ENCODE measurements at places on chromosomes 12 and 14.

GRCh38 chr12:89862511-89863445 is 154.1 kb upstream of the ATP2B1 start:
- DNase-seq, result peak; percentile 33

DNA sequence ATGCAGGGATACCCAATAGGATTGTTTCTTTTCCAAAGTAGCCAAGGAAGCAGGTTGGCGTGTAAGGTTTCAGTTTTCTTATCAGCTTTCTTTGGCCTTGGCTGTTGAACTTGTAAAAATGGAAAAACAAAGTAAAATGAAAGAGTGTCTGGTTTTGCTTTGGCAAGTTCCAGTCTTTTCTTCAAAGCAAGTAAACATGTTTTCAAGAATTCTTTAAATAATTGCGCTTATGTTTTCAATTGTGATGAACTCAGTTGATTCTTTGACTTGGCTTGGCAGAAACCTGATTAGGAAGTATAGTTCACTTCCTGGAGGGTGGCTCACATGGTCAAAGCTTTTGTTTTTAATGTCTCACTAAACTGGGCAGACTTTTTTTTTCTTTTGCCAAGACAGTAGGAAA is 112.2 kb upstream of the USP44 start:
- DNase-seq, result no peak

DNA sequence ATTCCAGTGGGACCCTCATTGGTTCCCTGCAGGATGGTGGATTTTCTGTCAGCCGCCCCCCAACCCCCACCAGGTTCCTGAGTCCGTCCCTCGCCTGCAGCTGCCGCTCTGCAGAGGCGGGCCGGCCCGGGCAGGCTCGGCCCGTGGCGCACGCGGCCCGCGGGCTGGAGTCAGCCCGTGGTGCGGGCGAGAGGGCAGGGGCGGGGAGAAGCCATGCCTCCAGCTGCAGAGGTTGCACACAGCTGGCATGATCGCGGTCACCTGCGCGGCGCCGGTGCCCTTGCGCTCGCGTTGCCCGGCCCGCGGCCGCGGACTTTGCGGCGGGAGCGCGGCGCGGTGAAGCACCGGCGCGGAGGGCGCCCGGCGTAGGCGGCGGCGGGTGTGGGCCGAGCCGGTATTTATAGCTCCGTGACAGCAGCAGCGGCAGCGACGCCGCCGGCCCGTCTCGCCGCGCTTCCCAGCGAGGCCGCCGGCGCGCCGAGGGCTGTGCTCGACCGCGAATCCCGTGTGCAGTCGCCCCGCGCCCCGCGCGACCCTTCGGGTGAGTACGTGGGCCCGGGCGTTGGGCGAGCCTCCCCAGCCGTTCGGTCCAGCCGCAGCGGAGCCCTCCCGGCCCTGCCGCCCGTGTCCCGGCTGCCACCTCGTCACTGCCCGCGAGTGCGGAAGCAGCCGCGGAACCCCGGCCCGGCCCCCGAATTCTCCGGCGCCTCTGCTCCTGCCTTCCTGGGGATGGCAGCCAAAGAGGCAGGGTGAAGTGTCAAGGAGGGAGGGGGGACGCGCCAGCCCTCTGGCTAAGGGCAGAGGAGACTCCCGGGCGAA is at the start of gene TMEM117:
TSS of gene TMEM117 (plus strand) at position 426 of the 819 bp plus-strand sequence.
- peak; percentile 67 for DNase-seq

DNA sequence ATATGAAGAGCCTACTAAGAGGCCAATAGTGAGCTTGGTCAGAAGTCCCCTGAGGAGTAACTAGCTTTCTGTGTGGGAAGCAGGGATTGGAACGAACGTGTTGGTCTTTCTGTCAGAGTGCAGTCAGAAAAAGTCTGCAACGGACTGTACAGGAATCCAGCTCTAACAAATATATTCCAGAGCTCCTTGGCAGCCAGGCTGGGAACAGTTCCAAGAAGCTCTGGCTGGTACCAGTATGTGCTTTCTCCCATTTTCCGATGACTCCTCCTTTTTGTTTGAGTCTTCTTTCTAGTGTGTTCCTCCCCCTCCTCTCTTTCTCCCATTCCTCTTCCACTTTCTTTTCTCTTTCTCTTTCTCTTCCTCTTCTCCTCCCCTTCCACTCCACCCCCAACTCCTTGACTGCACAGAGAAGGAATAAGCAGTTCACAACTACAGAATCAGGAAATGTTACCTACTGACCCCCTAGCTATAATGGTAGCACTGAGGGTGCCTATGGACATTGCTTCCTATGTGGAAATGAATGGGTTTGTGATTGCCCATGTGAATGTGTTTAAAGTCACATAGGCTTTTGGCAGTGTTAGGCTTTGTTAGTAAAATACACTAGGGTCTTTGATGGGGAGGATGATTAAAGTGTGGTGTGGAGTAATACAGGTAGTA is 59.9 kb downstream of the TTLL5 start:
- no peak for DNase-seq

- no peak for DNase-seq
These were observed 888.1 kb upstream of the MDGA2 start for GRCh38 chr14:48563489-48563888.

DNA sequence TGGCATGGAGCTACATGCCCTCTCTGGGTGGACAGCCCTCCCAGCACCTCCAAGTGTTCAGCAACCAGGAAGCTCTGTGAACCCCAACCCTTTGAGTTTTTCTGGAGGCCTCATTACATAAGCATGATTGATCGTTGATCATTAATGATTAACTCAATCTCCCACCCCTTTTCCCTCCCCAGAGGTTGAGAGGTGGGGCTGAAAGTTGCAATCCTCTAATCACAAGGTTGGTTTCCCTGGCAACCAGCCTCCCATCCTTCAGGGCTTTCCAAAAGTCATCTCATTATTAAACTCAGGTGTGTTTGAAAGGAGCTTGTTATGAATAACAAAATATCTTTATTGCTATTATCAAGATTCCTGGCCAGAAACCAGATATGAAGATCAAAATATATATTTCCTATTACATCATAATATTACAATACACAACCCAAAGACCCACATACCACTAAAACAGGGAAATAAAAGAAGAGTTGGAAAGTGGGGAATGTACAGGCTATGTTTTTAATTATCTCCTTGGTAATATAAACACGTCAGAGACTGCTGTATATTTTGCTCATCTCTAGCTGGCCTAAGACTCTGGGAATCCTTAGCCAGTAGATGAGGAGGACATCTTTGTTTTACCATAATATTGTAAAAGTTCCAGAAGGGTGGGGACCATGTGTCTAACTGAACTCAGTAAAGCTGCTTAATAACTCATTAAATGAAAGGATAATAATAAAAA is 73.6 kb downstream of the SSPN start:
- DNase-seq, result no peak

GRCh38 chr14:63292805-63293204 is 25.9 kb downstream of the GPHB5 start:
- no peak for DNase-seq

- no peak for DNase-seq
These were observed 3.2 kb downstream of the WDR89 start for GRCh38 chr14:63638493-63638892.

DNA sequence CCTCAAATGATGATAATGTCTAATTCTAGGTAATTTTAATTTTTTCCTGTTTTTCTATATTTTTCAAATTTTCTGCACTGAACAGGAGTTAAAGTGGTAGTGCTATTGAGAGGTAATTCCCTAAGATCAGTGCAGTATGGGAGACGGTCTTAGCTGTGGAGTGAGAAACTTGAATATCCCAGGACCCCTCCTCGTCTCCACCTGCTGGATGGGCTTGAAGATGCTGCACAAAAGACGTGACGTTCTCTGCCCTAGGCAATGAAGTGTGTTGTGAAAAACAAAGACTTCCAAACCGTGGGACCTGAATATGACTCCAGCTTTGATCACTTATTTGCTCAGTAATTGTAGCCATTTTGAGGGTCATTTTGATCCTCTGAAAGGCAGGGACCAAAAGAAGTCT is 298.1 kb downstream of the VRK1 start:
- no peak for DNase-seq

- DNase-seq, result no peak
These were observed 1.9 kb downstream of the FOXN3 start for GRCh38 chr14:89415159-89415558.

- no peak for DNase-seq
These were observed 176.2 kb upstream of the PDZRN4 start for GRCh38 chr12:41011939-41012338.

DNA sequence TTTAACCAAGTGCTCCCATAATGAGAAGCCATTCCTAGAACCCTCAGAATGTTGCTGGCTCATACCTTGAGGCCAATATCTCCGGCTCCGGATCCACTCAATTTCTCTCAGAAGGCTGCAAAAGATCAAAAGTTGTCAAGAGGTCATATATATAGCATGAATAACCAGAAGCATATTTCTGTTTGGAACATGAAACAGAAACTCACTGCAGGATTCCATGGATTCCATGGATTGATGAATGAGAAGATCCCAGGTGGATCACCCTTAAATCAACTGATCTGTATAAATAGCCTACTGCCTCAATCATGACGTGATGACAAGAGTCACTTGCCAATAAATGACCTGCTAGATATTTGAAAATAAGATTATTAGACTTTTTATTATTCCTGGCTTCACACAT is 3.3 kb upstream of the NT5DC3 start:
- DNase-seq, result no peak

GRCh38 chr14:89252887-89253532 is 164.0 kb downstream of the FOXN3 start:
- no peak for DNase-seq

- peak; percentile 50 for DNase-seq
These were observed 54.4 kb upstream of the RFLNA start for GRCh38 chr12:124240493-124240892.

- peak; percentile 66 for DNase-seq
These were observed 256.6 kb upstream of the FOXN3 start for GRCh38 chr14:89673512-89674225.

DNA sequence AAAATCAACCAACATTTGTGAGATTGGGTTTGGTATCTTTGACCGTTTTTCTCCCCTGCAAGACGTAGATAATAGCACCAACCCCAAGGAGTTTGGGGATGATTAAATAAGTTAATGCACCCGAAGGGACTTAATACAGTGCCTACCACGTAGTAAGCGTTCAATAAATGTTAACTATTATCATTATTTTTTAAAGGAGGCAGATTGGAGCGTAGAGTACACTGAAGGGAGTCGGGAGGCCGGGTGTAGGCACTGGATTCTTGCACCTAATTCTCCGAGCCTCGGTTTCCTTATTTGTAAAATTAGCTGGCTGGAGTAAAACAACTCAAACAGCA is 367 bp upstream of the FRS2 start:
- DNase-seq, result no peak

- no peak for DNase-seq
These were observed 594 bp upstream of the VCPKMT start for GRCh38 chr14:50116966-50117365.

DNA sequence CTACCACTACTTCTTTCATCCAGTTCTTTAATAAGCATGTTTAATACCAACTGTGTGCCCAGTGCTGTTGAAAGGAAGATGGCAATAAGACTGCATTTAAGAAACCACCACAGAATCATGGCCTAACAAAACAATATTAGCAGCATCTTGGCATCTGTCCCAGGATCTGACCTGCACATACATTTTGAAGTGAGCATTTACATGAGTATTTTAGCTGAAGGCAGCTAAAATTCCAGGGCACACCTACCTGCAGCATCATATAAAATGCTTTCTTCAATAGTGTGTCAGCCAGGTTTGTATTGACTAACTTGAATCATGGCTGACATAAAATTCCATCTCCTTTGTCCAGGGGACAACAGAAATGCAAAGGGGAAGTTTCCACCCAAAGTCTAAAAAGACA is 65.0 kb upstream of the ARHGAP5 start:
- DNase-seq, result no peak

- peak; percentile 83 for DNase-seq
These were observed 340.5 kb downstream of the FUT8 start for GRCh38 chr14:65753061-65753460.

GRCh38 chr14:33052943-33053342 is 114.3 kb downstream of the NPAS3 start:
- DNase-seq, result no peak

- DNase-seq, result peak; percentile 82
These were observed 6.6 kb upstream of the KRT18 start for GRCh38 chr12:52942066-52942900.

DNA sequence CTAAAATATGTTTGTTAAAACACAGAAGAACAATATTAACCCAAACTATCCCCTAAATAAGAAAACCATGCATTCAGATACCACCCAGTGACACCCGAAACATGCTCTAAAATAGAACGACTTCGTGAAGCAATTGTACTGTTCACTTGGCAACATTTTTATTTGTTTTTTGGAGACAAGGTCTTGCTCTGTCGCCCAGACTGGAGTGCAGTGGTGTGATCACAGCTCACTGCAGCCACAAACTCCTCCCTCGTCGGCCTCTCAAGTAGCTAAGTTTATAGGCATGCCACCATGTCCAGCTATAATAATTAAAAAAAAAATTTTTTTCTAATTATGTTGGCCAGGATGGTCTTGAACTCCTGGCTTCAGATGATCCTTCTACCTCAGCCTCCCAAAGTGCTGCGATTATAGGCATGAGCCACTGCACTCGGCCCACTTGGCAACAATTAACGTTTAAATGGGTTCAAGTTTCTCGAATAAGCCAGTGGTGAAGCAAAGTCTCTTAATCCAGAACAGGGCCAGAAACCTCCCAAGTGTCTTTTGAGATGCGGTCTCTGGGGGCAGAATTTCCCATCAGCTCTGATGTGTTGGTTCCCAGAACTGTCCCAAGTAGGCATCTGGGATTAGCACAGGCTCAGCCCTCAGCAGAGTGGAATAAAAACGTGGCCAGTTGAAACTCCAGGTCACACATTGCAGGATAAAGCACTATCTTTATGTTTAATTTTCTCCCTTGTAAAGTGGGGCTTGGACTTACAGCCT is 74.5 kb downstream of the TMCC3 start:
- DNase-seq, result no peak

- peak; percentile 57 for DNase-seq
These were observed 52.1 kb downstream of the DAD1 start for GRCh38 chr14:22536853-22537338.

DNA sequence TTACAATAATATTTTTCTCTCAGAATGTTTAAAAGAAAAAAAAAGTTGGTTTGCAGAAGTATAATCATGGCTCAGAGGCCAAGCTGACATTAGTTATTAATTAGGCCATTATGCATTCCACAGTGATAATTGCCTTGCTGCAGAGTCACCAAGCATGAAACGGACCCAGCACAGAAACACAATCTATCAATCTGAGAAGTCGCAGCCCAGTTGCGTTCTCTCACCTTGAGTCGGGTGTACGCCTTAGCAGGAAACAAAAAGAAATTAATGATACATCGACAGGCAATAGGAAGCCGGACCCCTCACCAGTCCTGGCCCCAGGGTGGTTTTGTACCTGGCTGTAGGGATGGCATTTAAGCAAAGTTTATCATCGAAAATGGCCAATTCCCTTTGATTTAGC is 129.7 kb downstream of the PHETA1 start:
- no peak for DNase-seq

DNA sequence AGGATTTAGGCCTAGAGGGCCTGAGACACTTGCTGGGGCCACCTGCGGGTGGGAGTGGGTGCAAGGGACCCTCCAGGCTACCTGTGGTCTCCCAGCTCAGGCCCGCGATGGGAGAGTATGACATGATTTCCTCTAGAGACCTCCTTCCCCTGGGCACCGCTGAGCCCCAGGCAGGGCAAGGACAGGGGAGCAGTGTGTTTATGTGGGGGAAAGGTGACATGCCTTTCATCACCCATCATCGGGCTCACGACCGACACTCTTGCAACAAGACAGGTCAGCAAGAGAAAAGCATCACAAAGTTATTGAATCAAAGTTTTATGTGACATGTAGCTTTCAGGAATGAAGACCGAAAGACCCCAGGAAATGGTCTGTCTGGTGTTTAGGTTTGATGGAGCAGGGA is 19.9 kb downstream of the SH2B3 start:
- no peak for DNase-seq

Data from colonic mucosa (tissue), 4 donors.